ENCODE measurements at places on chromosomes 3 and 15. TPM values are rescaled to one million over a fixed set of nuclear protein-coding genes. Genes with fewer than 3 reads are reported as not detected.

DNA sequence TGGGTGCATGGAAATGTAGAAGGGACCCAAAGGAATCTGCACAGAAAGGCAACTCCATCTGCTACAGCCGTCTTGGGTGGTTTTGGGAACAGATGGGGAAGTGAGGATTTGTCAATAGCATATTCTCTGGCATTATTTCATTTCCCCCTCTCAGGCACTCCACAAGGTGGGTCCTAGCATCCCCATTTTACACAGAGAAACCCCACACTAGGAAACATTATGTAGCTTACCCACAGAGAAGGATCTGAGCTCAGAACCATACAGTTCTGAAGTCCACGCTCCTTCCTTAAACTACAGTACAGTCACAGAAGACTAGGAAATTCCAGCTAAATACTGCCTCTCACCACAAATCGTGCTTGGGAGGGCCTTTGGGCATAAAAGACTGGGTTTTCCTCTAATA is 61.2 kb upstream of the CTNNB1 start:
- no peak for DNase-seq

DNA sequence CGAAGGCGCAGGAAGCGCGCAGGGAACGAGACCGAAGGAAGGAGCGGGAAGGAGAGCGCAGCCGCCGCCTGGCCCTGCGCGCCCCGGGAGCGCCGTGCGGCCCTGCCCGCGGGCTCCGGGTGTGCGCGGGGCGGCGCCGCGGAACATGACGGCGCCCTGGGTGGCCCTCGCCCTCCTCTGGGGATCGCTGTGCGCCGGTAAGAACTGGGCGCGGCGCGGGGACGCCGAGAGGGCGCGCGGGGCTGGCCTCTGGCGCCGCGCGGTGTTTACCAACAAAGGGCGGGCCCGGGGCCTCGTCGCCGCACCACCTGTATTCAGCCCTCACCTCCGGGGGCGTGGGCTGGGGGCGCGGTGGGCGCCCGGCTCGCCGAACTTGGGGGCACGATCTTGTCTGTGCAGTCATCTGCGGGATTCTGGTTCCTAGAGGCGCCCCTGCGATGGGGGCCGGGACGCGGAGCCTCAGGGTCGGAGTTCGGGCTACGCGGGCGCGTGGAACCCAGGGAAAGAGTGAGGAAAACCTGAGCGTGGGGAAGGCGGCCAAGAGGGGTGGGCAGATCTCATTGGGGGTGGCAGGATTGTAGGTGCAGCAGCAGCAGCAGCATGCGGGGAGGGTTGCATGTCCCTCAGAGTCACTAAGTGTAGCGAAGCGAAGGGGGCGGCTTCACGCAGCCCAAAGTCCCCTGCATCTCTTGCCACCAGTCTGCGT is 641 bp downstream of the ACVR2B start:
- peak; percentile 65 for DNase-seq

DNA sequence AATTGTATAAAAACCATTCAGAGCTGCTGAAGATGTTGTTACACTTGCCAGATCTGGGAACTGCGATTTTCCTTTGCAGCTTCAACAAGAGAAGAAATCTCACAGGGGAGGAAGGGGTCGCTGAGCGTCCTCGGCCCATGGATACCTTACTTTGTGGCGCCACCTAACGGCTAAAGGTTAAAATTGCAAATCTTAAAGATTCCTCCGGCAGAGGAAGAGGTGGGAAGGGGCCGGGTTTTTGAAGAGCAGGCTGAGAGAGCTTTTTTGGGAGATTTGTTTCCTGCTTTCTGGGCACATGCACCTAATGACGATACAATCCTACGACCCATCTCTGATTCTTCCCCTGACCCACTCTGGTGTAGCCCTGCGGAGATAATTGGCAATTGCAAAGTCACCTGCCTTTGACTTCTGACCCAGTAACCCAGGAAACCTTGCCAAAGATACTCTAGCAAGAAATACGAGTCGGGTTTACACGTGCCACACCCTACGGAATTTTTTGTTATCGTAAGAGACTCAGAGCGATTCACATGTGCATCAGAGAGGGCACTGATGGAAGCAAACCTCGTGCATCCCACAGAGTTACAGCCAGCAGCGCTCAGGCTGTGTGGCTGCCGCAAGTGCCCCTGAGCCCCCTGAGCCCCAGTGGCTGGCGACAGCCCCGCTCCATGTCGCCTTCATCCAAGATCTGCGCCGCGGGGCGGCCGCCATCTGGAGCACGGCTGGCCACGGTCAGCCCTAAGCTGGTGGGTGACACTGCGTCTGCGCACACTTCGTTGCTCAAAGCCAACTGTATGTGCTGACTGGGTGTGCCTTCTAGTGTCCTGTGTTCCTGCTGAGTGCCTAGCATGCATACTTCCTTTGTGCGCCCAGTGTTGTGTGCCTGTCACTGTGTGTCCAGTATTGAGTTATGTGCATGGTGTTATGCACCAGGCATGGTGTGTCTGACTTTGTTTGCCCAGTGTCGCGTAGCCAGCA is 55.2 kb upstream of the CHRNA7 start:
- DNase-seq = no peak

GRCh38 chr15:52652984-52653383 is 26.2 kb downstream of the ATOSA start:
- no peak for DNase-seq

The HTR3E gene
- not detected for total RNA-seq

The HGD gene
- 66.5 TPM for total RNA-seq

The TJP1 gene
- 107 TPM for total RNA-seq

DNA sequence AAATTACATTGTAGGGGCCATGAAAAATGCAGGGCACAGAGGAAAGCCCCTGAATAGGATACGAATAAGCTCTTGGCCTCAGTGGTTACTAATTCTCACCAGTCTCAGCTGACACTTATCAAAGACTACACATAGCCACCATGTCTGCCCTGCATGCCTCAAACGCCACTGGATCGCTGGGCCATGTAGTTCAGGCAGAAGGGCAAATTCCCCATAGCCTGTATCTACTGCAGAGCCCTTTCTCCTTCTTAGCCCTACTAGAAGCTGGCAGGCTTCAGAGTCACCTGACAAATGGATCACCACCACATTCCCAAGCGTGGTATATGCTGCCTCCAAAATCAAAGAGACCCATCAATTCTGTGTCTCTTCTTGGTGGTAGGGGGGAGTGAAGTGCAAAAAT is 177.4 kb downstream of the MINAR1 start:
- no peak for DNase-seq

The PRSS50 gene
- under 0.01 TPM for total RNA-seq

The GREM1 gene
- total RNA-seq = 31.2 TPM

- DNase-seq = peak; percentile 63
Measured at GRCh38 chr15:57548835-57549234, 42.9 kb upstream of the MYZAP start.

DNA sequence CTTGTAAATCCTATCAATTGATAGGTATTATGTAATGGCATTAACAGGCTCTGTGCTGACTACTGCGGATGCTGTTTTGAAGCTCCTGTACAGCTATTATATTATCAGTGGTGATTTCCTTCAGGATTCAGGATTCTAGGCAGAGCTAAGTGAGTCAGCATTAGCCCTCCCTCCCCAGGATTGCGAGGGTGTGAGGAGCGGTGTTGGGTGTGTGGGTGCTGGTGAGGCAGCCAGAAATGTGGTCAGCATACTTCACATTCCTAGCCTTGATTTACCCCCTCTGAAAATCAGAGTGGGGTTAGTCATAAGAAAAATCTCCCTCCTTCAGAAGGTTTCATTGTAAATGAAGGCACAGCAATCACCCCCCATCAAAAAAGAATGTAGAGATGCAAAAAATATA is 72.5 kb downstream of the SNTN start:
- no peak for DNase-seq

DNA sequence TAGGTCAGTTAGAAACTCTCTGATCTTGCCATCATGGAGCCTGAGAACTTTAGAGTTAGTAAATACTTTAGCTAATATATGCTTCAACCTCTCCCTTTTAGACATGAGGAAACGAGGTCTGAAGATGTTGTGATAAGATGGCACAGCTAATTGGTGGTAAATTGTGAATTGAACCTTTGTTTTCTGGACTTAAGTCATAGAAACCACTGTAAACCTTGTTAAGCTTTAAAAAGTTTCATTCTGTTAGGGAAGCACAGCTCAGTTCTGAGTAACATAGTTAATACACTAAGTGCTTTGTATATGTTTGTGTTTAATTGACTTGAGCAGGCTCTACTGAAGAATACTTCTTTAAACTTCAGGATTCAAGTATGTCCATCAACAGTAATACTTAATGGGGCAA is 108.6 kb downstream of the AKAP13 start:
- DNase-seq = no peak

The PEX5L gene
- not detected for total RNA-seq

DNA sequence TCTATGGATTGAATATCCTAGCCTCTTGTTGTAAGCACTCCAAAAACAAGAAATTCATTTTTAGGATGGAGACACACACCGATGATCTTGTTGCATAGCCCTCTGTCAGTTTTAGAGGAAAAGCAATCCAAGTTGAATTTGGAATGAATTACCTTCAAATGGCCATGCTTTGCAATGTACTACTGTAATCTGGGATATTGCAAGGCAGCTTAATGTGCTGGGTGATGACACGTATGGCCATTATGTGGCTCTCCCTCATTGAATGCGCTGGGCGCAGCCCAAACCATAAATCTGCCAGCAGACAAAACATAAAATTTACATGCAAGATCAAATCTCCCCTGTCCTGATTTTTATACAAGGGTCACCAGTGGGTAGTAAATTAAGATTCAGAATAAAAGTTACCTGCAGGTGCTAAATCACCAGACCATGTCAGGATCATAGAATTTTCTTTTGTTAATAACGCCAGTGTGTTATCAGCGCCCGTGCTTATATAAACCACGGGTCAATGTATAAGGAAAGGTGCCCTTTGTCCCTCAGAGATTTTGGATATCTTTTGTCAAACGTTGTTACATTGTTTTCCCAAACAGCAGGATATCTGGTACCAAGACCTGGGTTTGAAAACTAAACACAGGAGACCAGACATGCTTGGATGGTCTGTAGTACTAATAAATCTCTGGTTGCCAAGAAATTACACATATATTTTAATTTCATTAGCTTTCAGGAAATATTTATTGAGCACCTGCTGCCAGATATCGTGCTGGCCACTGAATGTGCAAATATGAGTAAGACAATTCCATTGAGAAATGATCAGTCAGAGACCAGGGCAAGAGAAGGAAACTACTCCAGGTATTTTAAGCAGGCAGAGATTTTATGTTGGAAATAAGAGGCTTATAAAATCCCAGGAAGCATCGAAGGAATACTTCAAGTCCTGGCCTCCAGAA is 237.1 kb downstream of the EBLN2 start:
- no peak for DNase-seq

DNA sequence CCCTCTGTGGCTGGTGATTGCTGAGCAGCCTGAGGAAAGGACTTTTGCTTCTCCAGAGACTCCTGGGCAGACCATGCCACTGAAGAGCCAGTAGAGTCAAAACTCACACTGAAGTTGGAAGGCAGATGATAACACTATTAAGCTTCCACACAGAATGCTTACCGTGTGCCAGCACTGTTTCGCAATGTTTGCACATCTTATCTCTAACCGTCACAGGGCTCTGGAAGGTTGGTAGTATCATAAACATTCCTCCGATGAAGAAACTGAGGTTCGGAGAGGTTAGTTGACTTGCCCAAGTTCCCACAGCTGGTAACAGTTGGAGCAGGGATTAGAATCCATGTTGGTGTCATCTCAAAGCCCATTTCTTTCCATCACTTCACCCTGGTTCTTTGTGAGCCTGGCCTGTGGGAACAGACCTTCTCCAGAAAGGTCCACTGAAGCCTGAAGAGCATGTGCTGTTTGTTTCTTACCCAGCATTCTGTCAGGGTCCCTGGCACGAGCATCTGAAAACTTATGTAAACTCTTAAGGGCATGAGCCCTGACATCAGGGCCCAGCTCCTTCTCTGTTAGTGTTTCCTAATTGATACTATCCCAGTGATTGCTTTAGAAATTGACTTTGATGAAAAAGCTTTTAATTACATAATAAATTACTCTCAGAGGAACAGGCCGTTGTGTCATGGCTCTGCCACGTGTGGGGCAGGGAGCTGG is 77.0 kb upstream of the PRR23C start:
- no peak for DNase-seq

GRCh38 chr3:137105277-137105977 is 147.6 kb downstream of the IL20RB start:
- DNase-seq = no peak

The TMC3 gene
- 0.92 TPM for total RNA-seq

DNA sequence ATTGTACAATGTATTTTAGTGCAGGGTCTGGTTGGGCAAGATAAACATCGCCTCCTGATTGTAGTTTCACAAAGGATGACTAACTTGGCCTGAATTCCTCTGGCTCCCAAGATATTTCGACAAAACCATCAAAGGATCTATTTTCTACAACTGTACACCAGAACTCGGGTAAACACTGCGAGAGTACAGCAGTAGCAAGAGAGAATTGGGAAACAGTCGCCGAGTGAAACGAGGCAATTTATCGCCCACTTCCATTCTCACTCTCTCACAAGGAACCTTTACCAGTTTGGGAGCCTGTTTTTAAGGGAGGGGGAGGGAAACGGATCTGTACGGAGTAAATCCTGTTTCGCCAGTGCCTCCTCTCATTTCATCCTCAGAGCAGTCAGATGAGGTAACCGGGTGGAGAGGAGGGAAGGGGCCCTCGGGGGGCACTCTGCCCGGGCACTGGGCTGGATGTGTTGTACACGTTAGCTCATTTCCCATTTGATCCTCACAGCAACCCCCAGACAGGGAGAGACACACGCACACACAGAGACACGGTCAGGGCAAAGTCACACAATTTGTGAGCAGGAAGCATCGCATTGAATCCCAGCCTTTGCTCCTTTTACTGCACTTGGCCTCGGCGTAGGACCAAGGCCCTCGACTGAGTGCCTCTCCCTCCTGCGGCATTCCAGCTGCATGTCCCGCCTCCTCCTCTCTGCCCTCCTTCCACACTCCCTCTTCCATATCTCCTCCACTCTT is 120.1 kb downstream of the LIPC start:
- DNase-seq = peak; percentile 70

DNA sequence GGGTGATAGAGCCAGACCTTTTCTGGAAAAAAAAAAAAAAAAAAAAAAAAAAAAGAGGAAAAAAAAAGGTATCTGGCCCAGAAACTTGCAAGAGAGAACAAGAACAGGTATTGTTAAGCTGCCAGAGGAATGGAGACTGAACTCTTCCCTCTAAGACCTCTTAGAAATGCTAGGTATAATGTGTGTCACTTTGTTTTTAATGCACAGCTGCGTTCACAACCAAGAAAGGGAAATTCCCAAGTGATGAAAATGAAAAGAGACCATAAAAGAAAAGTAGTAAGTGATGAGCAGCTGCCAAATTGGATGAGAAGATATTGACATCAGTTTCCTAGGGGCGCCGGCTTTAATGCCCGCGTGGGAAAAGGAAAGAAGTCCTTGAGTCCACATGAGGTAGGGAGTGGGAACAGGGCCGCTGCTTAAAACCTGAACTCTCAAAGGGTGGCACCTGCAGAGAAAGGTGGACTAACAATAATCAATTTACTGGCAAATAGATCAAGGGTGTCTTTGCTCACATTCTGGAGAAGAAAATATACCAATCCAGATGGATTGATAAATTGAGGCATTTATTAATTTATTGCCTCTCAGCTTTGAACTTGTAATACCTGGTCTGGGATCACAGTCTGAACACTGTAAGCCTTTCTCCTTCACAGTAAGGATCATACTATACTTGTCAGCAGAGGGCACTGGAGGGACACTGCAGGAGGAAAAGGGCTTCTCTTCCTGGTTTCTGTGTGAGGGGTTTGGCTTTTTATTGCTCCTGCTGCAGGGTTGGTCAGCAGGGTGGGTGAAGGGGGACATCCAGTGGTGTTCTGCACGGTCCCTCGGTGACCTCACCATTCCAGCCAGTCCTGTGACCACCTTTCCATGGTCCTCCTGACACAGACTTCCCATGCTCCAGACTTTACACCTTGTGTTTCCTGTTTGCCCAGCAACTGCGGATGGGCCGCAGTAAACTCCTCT is 131.6 kb downstream of the AQP9 start:
- DNase-seq = no peak

The EPHA3 gene
- 21.7 TPM for total RNA-seq

The PML gene
- total RNA-seq = 33.6 TPM
